CD8-positive, alpha-beta T cell (primary cell): ENCODE measurements at places on chromosomes 2 and 18. TPM values are rescaled to one million over a fixed set of nuclear protein-coding genes. Genes with fewer than 3 reads are reported as not detected.

LIMS4 gene
- total RNA-seq: not detected

CTLA4 gene
- 11.5 TPM for total RNA-seq

TXNDC2 gene
- not detected for total RNA-seq

SCN2A gene
- not detected for total RNA-seq

KLHL41 gene
- total RNA-seq: not detected

HOXD8 gene
- not detected for total RNA-seq

NT5DC4 gene
- not detected for total RNA-seq

UGT1A5 gene
- not detected for total RNA-seq

ALPP gene
- total RNA-seq: not detected

TMEM182 gene
- 2.5 TPM for total RNA-seq

MAP2 gene
- not detected for total RNA-seq

MYL1 gene
- total RNA-seq: not detected

CELF4 gene
- not detected for total RNA-seq

TUBA3E gene
- total RNA-seq: not detected

- DNase-seq: no peak
Observed at GRCh38 chr2:74414881-74415761, 6.3 kb downstream of the C2orf81 start.

GRCh38 chr2:217934321-217935131 lies 68.3 kb downstream of the TNS1 start:
- no peak for DNase-seq

- DNase-seq: no peak
Observed at GRCh38 chr2:64142741-64143168, 1.5 kb downstream of the PELI1 start.

DNA sequence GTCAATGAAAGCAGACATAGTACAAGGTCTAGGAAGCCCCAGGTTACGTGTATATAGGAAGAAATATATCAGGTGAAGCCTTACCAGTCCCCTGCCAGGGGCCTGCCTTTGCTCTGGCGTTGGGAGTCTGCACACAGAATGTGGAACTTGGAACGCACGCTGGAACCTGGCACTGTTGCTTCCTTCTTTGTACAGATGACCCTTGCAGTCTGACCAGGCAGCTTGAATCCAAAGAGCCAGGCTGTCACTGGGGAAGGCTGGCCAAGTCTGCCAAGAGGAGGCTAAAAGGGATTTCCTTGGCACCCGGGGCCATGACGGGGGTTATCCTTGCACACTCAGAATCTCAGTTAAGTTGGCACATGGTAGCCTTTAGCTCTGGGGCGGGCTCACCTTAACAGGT lies 39.5 kb downstream of the TMEM247 start:
- no peak for DNase-seq

DNA sequence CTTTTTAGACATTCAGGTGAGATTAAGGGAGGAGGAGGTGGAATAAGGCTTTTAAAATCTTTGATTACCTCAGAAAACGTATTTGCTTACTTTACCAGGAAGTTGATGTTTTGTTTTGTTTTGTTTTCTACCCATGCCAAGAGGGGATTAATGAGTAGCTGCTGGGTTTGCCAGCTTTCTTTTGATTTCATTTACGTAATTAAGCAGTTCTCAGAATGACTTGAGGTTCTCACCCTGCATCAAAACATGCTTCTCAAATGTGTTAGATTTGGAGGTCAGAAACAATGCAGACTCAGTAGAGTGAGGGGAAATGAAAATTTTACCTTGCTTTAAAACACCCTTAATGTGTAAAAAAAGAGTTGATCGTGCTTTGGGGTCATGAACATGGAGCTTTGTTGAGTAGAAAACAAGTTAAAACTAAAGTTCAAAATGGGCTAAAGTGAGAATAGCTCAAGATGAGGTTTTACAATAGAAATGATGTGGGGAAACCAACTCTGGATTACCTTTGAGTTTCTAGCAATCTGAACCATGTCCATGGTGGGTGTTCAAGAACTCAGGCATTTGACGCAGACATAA lies 217.1 kb upstream of the EPAS1 start:
- DNase-seq: no peak

DNA sequence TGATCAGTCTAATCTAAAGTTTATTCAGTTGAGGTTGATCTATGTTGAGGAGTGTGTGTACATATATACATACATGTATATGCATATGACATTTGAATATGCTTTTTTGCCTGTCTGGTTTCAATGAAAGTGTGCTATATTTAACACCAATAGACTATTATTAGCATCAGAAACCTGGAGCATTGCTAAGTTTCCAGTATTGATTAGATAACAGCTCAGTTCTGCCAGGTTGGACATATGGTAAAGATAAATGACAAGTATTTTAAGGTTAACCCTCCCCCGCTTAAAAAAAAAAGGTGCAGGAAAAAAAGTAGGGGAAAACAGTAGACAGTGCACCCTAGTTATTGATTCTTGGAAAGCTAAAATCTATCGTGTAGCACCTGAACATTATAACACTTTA lies 19.4 kb downstream of the CREB1 start:
- no peak for DNase-seq

- no peak for DNase-seq
Observed at GRCh38 chr2:227848146-227848545, 23.3 kb upstream of the DAW1 start.

GRCh38 chr2:59233448-59233847 lies 992.3 kb upstream of the FANCL start:
- DNase-seq: no peak

GRCh38 chr2:30663806-30664205 lies 143.4 kb downstream of the CAPN13 start:
- DNase-seq: no peak

- no peak for DNase-seq
Observed at GRCh38 chr2:239390546-239391285, 10.1 kb downstream of the HDAC4 start.

DNA sequence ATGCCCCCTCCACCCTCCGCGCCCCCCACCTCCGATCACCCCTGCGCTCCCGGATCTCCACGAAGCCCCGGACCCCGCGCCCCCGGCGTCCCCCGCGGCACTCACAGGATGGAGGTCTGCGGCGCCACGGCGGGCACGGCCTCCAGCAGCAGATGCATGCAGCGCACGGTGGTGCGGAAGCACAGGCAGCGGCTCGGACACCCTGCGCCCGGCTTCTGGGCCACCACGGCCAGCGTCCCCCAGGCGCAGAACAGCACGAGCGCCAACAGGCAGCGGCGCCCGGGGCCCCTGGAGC lies 217 bp downstream of the PXDN start:
- DNase-seq: no peak

DNA sequence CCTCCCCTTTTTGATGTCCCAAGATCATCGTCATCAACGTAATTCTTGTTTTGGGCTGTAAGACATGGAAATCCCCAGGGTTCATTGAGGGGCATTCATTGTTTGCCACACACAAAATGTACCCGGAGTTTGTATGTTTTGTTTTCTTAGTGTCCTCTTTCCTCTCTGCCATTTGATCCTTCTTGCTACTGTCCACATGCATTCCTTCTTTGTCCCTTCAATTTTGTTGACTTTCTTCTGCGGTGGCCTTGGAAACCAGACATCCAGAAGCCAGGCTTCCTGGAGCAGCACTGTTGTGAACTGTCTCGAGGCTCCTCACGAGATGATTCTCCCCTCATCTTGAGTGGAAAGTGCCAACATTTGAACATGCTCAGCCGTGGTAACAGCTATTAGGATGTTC lies 24.8 kb downstream of the IGFBP2 start:
- DNase-seq: no peak

DNA sequence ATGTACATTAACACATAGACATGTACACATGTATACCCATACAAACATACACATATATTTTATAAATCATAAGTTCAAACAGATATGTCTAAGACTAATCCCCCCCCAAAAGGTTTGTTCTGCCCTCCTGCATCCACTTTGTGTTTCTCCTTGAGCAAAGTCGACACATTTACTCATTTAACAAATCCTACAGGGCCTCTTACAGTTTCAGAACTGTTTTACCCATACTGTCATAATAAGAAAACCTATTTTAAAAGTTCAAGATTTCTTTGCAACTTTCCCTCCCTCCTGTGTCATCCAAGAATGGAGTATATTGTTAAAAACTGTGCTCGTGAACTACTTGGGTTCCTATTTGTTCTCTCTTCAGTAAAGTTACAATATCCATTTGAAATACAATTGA lies 166.7 kb downstream of the L3MBTL4 start:
- DNase-seq: no peak

DNA sequence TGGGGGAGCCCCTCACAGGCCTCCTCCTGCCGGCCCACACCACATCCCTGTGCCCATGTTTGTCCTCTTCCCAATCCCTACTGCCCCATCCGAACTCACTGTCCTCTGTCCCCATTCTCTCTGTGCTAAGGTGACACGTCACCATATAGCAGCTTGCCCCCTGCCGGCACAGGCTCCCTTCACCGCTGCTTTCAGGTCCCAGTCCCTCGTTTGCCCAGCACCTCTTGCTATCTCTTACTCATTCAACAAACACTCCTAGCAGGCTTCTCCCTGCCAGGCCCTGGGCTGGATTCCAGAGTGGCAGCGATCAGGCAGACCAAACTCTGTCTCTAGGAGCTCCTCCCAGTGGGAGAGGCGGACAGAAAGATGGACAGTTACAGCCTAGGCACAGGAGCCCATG lies 74.3 kb downstream of the TFCP2L1 start:
- DNase-seq: no peak

DNA sequence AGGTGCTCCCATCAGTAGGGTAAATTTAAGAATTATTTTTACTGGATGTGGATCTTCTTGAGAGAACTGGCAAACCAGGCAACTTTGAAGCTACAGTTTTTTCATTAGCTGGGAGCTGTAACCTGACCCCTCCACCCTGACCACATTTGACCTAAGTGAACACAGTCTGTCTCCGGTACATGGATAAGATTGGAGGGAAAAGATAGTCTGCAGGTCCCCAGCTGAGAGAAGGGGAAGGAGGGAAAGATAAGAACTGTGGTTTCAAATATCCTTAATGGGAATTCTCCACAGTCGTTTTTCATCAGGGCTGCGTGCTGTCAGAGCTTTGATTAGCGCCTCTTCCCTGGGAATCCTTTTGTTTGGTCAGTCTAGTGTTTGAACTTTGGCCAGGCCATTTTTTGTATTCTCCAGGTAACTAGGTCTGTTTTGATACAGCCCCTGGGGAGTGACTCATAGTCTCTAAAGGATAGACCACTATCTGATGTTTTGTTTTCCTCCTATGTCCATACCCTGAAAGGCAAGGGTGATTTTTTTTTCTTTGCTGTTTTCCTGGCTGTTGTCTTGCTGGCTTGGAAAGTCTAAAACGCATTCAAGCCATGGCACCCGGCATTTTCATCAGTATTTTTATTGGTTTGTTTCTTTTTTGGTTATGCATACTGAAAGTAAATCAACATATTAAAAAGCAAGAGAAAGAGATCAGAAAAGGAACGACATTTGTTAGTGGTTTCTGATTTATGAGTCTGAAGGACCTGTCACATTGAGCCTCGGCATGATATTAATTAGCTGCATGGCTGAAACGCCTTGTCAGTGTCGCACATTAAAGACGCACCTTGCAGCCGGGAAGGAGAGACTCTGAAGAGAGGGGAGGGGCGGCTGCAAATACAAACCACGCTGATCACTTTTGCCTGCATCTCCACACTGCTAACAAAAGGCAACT lies 183.4 kb upstream of the FN1 start:
- no peak for DNase-seq

GRCh38 chr18:55100817-55101457 lies 141.7 kb upstream of the CCDC68 start:
- no peak for DNase-seq

DNA sequence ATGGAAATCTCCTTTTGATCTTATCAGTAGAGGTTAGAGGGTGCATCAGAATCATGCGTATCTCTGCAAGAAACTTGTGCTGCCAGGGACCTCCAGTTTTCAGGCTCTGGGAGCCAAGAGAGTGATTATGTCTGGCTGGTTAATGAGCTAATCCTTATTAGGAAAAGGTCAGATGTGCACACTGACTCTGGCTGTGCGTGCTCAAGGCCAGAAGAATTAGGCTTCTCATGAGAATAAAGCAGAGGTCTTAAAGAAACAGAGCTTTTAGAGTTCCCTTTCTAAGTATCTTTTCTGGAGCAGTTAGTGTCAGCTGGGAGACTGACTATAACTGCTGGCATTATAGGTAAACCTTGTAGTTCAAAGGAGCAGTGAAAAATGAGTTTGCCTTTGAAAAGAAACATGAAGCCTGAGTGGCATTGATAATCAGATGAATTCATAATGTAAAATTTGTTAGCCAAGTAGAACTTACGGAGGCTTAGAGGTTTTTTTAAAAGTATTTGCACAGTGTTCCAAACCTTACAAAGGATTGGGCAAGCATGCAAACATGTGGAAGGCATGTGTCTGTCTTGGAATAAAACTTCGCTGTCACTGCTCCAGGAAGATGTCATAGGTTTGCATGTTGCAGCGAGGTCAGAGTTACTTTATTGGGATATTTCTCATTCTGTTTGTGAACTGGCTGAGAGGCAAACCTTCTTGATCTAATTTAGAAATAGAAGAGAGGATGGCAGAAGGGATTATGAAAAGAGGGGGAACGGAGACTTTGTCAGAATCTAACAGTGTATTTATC lies 151.7 kb downstream of the ARHGAP28 start:
- DNase-seq: no peak

DNA sequence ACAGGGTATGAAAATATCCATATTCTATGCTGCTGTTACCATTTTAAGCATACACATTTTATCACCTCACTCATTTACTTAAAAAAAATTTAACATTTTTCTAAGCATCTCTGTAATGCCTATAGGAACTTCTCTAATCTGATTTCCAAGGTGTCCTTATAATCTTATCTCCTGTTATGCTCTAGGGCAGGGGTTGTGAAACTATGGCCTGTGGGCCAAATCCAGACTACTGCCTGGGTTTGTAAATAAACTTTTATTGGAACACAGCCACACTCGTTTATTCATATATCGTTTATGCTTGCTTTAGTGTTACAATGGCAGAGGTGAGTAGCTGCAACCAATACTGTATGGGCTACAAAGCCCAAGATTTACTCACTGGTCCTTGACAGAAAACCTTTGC lies 151.6 kb downstream of the RAPGEF4 start:
- no peak for DNase-seq

- DNase-seq: no peak
Observed at GRCh38 chr18:23213200-23213599, 77.9 kb downstream of the CABLES1 start.

DNA sequence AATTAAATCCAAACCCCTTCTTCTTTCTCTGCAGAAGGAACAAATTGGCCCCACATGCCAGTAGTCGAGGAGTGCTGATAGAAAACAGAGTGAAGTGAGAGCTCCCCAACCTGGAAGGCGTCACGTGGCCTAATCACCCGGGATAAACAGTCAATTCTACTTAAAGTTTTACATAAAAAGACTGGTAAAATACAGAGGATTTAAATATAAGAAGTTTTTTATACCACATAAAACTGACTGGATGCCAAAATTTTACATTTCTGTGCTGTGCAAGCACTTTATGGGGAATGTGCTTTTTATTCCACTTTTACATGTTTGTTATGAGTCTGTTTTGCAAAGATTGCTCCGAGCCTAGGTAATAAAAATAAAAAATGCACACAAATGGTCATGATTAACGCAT lies 1586.8 kb upstream of the ACVR2A start:
- DNase-seq: no peak

DNA sequence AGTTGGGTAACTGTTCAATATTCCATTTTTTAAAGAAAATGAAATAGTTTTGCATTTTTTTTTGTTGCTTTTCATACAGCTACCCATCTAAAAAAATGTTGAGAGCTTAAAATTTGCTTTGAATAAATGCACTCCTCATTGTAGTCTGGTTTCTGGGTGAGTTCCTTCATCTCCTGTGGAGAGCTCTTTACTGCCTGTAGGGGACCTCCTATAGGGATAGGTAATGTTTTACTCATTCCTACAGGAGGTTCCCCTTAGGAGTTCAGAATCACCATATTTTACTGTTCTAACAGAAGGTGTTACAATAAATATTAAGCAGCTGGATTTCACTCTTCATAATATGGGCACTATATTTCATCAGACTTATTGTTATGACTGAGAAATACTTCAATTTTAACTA lies 947.3 kb upstream of the CRIM1 start:
- no peak for DNase-seq
